ENCODE measurements at places on chromosomes 12 and 14.

DNA sequence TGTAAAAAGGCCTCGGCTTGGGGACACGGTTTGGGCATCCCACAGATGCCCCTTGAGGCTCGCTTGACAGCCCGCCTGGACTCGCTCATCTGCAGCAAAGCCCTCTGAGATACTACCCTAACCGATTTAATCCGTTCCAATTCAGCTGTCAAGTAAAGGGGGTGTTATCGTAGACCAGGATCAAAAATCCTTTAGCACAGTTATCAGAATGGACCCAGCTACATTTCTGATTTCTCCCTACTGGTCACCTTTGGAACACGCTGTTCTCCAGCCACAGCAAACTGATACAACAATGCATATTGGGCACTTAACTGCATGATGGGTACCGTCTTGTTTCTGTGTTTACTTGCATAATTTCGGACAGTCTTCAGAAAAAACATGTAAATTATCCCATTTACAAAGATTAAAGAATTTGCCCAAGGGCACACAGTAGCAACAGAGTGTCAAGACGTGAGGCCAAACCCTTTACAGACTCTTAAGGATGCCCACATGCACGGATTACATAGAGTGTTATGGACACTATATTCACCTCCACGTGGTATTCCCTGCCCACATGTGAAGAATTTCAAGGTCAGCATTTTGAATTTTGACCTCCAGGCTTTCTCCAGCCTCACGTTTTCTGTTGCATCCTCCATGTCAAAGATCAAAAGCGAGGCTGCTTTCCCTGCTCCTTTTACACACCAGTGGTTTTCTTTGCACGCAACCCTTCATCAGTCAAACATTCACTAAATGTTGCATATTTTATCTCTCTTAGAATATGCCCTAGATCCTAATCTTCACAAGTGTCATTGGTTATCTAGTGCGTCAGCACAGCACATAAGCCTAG lies 3.2 kb upstream of the DUSP6 start:
- no peak for DNase-seq

DNA sequence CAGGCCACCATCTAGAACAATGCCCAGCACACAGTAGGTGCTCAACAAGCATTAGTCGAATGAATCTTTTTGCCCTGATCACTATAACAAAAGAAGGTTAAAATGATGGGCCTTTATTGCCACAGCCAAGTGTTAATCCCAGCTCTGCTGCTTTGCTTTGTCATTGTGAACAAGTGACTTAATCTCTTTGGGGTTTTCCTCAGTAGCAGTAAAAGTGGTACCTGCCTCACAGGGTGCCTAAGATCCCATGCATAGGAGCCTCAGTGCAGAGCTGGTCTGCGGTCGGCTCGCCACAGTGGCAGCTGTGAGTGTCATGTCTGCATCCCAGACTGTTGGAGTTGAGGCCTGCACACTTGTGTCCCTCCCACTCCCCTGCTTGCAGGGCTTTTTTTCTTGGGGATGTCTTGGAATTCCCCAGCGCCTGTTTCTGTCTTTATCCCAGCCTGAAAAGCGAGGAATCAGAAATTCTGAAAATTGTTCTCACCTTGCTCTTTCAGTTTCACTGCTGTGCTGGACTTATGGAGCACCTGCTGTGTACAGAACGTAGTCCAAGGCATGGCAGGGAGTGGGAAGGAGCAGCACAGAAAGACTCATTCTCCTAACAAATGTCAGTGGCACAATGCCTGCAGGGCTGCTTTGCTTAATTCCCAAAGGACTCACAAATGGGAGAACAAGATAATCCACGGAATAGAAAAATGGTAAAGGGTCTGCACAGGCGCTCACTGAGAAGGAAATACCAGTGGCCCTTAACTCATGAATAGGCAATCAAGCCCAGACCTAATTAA lies 90.8 kb downstream of the EML1 start:
- DNase-seq = no peak

DNA sequence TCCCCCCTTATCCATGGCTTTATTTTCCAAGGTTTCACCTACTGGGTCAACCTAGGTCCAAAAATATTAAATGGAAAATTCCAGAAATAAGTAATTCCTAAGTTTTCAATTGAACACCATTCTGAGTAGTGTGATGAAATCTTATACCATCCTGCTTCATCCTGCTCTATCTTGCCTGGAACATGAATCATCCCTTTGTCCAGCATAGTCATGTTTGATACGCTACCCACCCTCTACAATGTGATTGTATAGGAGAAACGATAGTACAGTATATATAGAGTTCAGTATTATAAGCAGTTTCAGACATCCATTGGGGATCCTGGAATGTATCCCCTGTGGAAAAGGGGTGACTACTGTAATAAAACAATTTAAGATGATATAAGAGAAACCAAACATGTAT lies 62.2 kb downstream of the IFNG start:
- DNase-seq = no peak

- no peak for DNase-seq
Measured at GRCh38 chr14:88592031-88592430, 29.2 kb downstream of the ZC3H14 start.

DNA sequence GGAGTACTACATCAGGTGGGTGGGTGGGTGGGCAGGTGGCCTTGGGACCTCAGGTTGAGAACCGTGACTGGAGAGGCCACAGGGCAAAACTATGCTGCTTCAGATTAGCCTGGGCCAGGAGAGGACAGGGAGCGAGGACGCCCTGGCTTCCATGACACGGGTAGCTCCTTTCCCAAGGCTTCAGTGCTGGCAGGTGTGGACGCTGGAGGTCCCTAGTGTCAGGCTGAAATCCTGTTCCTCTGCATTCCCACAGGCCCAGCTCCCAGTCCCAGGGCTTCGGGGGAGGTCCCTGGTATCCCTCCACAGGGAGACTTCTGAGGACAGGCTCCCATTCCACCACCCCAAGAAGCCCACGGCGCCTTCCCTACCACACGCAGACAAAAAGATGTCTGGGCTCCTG lies 31.6 kb downstream of the CCDC92 start:
- DNase-seq = no peak

DNA sequence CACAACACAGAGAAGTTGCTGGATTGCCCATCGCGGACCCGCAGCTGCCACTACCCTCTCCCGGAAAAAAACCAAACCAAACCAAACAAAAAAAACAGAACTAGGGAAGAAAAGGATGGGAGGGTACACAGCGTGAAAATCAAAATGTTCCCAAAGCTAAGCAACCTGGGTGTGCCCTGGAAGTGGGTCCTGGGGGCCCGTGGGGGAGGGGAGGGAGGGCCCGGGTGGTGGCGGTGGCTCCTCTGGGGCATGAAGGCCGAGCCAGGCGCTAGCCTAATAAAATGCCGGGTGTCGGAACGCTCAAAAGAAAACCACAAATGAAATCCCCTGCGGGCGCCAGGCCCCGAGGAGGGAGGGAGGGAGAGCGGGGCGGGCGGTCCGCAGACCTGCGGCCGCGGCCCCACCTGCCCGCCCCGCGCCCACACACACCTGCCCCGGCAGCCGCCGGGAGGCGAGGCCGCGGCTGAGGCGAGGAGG lies 787 bp downstream of the HECTD4 start:
- no peak for DNase-seq

GRCh38 chr14:35243956-35244355 lies 48.2 kb upstream of the PSMA6 start:
- DNase-seq = no peak

DNA sequence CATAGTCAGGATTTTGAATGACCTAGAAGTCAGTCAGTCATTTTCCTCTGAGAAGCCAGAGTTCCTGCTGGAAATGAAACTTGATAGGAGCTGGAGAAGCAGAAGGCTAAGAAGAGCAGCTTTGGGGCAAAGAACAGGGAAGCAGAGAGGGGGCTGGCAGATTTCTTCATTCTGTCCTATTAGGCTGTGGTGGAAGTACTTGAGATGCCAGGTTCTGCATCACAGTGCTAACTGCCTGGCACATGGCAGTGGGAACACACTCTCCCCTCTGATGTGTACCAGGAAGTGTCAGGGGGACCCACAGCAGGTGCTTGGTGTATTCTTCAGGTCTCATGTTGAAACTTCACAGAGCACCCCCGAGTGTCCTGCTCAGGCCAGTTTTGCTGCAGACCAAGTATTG lies 61.0 kb downstream of the SUSD6 start:
- DNase-seq = no peak

GRCh38 chr12:120760349-120761254 lies 35.0 kb downstream of the ACADS start:
- DNase-seq = no peak

GRCh38 chr12:122350141-122350848 lies 72.2 kb downstream of the CLIP1 start:
- no peak for DNase-seq

GRCh38 chr14:94805680-94806288 lies 35.9 kb upstream of the GSC start:
- no peak for DNase-seq

DNA sequence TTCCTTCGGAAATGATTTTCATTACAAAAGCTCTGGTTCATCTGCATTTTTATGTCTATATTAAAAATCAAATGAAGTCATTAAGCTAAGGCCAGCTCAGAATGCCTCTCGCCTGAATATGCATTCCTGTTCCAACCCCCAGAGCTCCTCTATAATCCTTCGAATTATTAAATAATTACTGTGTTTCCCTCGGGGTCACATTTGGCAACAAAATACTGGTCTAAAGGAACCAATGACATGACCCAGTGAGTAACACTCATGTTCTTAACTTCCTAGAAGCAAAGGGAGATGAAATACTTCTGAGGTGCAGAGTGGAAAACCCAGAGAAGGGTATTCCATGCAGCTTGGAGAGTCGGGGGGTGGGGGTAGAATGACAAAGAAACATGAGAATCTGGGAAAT lies 68.3 kb downstream of the FOXN3 start:
- no peak for DNase-seq

GRCh38 chr12:34605510-34605887 lies 583.2 kb downstream of the ALG10 start:
- no peak for DNase-seq

DNA sequence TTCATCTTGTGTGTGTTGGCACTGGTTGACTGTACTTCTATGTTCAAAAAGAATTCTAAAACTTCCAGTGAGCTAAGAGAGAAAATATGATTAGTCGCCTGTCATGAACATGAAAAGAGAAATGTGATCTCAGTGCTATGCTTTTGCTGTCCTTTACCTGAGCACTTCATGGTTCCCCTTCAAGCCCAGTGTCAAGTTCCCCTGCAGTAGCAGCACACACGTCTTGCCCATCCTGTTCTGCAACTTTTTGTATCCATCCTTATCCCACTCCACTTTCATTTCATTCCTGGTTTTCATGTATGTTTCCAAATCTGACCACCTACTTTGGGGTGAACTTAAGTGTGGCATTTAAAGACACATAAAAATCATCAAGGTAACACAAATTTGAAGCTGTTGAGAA lies 848.0 kb upstream of the USP15 start:
- no peak for DNase-seq

- no peak for DNase-seq
Measured at GRCh38 chr12:53059434-53060063, 9.7 kb downstream of the TNS2 start.

GRCh38 chr14:49926803-49927202 lies 33.9 kb downstream of the ARF6 start:
- no peak for DNase-seq

- no peak for DNase-seq
Measured at GRCh38 chr12:130672089-130672820, 43.8 kb downstream of the RIMBP2 start.

GRCh38 chr12:50249464-50250182 lies 33.7 kb downstream of the LIMA1 start:
- DNase-seq = no peak

DNA sequence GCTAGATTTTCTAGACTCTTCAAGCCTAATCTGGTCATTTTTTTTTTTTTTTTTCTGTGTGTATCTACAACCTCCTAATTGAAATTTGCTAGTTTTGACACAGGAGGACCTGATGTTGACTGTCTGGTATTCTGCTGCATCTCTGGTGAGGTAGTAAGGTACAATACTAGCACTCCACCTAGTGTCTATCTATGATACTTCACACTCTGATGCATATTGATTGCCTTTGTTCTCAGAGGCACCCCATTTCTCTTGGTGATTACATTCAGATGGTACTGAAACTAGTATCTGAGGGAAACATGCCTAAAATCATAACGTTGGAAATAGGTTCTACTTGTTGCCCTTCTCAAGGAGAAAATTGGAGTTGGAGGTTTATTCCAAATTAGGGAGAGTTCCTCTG lies 930.5 kb upstream of the NOVA1 start:
- no peak for DNase-seq

- DNase-seq = peak; percentile 77
Measured at GRCh38 chr12:101857043-101857558, 20.3 kb upstream of the DRAM1 start.

GRCh38 chr14:38405851-38406635 lies 150.2 kb upstream of the CLEC14A start:
- DNase-seq = peak; percentile 87

- DNase-seq = peak; percentile 49
Measured at GRCh38 chr12:108551535-108551934, 9.4 kb downstream of the SART3 start.

DNA sequence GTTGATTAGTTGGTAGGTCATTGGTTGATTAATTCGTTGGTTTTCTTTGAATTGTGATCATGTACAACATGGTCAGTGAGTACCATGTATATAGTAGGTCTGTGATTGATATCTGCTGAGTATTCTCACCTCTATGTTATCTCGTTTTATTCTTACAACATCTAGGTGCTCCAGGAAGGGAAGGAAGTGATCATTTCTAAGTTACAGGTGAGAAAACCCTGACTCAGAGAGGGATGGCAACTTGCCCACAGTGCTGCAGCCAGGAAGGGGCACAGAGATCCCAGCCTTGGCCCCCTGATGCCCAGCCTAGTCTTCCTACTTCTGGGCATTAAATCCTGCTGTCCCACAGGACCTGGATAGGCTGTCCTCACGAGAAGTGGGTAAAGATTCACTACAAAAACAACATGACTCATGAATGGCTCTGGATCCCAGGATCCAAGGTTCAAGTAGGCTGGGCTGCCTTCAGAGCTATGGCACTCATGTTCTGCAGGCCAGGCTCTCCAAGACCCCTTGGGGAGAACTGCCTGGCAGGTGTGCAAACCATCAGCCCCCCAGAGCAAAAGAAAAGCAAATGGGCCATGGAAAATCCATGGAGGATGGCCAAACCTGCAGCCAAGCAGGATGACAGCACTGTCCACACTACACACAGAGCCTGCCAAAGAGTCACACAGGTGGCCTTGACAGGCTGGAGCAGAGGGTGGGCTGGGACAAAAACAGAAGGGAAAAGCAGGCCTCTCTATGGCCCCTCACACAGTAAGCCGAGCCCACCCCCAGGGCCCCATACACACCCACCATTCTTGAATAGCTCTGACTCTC lies 146.2 kb downstream of the BCL11B start:
- no peak for DNase-seq

DNA sequence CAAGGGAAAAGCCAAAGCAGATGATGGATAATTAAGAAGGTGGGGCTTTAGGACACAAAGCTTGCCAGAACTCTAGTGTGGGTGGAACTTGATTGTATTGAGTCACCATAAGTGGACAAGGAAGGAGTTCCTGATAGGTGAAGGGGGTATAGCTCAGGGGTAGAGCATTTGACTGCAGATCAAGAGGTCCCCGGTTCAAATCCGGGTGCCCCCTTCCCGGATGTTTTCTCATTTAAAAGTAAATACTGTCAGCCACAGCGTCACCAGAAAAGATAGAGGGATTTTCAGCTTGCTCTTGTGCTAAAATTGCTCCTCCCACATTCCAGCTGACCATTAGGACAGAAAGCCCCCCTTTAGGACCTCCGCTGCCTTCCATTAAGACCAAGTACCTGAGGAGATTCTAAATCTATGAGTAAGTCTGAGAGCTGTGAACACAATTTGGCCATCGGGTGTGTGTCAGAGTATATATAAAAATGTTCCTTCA lies 36.6 kb downstream of the DCAF4 start:
- peak; percentile 19 for DNase-seq

Measured in AG04449 (cell line).